ENCODE measurements at places on chromosomes 6 and 20. TPM values are rescaled to one million over a fixed set of nuclear protein-coding genes. Genes with fewer than 3 reads are reported as not detected.

The LRRC73 gene
- 0.16 TPM for total RNA-seq

The HLA-DQB1 gene
- 7.0 TPM for total RNA-seq

The ASCC3 gene
- 64.6 TPM for total RNA-seq

The C20orf202 gene
- 0.11 TPM for total RNA-seq

The PRL gene
- not detected for total RNA-seq

The ULBP3 gene
- total RNA-seq: 0.98 TPM

The GINM1 gene
- total RNA-seq: 15.1 TPM

The PEDS1 gene
- total RNA-seq: 30.1 TPM

The PTK6 gene
- 1.2 TPM for total RNA-seq

The GHRH gene
- not detected for total RNA-seq

The SIRPG gene
- 68.0 TPM for total RNA-seq

The KCNK5 gene
- total RNA-seq: 10.9 TPM

The NFKBIE gene
- 16.9 TPM for total RNA-seq

The OR12D3 gene
- not detected for total RNA-seq

The SYCP2L gene
- total RNA-seq: 0.36 TPM

The XKR7 gene
- total RNA-seq: 0.05 TPM

The C4A gene
- 5.2 TPM for total RNA-seq

The GLP1R gene
- total RNA-seq: not detected

The C6orf15 gene
- not detected for total RNA-seq

The SIRPB2 gene
- not detected for total RNA-seq

The METTL24 gene
- not detected for total RNA-seq

The SHLD1 gene
- 15.0 TPM for total RNA-seq

The TINAG gene
- not detected for total RNA-seq

The SNAP91 gene
- not detected for total RNA-seq

The HLA-DRA gene
- total RNA-seq: 88.4 TPM

The TEAD3 gene
- 0.23 TPM for total RNA-seq

The EPPIN gene
- total RNA-seq: not detected

The CCHCR1 gene
- total RNA-seq: 37.1 TPM

The OVOL2 gene
- total RNA-seq: not detected

The KHDC1 gene
- total RNA-seq: 6.5 TPM

The KCNG1 gene
- total RNA-seq: not detected

The SULF2 gene
- 1.1 TPM for total RNA-seq

The VWA7 gene
- total RNA-seq: 4.9 TPM

The RBPJL gene
- total RNA-seq: not detected

The VSX1 gene
- not detected for total RNA-seq

The ATP9A gene
- 0.59 TPM for total RNA-seq

The TRIM10 gene
- 0.05 TPM for total RNA-seq

The RCAN2 gene
- total RNA-seq: not detected

The SAMD5 gene
- not detected for total RNA-seq

The SLC44A4 gene
- total RNA-seq: not detected

The IL17F gene
- not detected for total RNA-seq

The MAP7 gene
- total RNA-seq: 0.75 TPM

The COL9A3 gene
- total RNA-seq: 1.1 TPM

The MYB gene
- total RNA-seq: 77.9 TPM

The SEL1L2 gene
- not detected for total RNA-seq

The VNN1 gene
- total RNA-seq: not detected

The CAP2 gene
- not detected for total RNA-seq

The HLA-DQA2 gene
- 4.3 TPM for total RNA-seq
